COR-L47 (cell line): ENCODE measurements at places on chromosomes 5 and 9.

DNA sequence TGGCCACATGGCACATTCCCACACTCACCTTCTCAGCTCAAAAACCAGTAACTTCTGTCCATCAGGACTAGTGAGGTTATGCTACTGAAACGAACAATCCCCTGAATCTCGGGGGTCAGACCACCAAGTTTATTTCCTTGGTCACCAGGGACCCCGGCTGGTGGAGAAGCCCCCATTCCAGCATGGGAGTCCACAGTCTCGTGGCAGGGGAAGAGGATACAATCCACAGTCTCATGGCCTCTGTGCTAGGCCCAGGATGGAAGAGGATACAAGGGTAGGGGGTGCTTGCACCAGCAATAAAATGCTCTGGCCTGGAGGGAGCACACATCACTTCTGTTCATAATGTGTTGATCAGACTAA, 7.4 kb upstream of the CARD19 start:
- DNase-seq = no peak

- DNase-seq = no peak
These were observed 9.9 kb downstream of the AK1 start for GRCh38 chr9:127867356-127868277.

- no peak for DNase-seq
These were observed 284.9 kb downstream of the CEMIP2 start for GRCh38 chr9:71483436-71483835.

DNA sequence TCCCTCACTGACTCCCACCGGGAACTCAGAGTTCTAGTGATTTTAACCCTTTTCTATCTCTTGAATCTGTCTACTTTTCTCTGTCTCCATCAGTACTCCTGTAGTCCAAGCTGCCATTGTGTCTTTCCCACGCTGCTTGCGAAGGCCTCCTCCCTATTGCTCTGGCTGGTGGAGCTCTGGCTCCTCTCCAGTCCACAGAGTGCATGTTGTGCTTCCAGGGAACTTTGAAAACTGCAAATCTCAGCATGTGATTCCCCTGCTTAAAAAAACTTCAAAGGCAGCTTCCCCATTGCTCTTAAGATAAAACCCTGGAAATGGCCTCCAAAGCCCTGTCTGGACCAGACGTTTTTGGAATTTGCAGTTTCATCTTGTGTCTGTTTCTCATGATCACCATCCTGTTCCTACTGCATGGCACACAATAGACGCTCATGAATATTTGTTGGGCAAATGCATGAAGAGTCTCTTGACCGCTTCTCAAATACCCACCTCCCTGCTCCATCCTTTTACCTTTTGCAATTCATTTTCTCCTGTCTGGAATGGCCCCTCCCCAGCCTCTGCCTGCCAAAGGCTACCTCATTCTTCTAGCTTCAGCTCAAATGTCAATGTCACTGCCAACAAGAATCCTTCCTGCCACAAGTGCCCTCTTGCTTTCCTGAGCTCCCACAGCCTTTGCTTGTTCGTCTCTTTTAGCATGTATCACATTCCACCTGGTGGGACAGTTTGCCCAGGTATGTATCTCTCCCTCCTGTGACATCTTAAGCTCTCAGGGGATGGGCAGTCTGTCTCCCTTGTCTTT, 293.2 kb downstream of the ARHGAP26 start:
- DNase-seq = no peak

- DNase-seq = no peak
These were observed 119.0 kb upstream of the LMX1B start for GRCh38 chr9:126494746-126495145.

- peak; percentile 77 for DNase-seq
These were observed 34.5 kb downstream of the KCTD16 start for GRCh38 chr5:144205141-144205551.

GRCh38 chr9:84851935-84852585, 182.5 kb downstream of the NTRK2 start:
- DNase-seq = peak; percentile 89

DNA sequence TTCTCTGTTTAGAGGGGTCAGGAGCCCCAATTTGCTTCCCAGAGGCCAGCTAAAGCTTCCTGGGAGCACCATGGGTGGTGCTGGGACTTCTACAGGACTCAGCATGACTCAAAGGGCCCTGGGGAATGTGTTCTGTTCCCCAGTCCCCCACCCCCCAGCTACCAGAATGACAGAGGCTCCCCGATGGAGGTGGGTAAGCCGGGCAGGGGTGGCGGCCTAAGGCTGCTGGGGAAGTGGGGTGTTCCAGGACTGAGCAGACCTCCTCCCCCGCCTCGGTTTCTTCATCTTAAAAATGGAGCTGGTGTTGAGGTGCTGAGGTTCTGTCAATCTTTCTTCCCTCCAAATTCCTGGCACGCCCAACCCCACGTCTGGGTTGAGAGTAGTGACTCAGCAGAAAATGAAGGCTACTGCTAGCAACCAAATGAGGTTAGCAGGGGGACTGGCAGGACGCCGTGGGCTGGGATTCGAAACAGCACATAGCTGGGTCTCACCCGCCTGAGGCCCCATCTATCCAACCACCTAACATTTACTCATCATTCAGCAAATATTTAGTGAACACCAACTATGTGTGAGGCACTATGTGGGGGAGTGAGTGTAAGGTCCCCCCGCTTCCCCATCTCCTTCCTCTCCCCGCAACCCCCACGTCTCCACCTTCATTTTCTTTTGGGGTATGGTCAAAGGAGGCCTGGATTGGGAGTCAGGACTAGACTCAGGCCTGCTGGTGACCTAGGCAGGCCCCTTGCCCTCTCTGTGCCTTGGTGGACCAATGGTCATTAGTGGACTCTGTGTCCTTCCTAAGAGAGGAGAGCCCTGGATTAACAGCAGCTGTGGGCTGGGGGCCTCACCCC, 50.2 kb downstream of the C9orf50 start:
- no peak for DNase-seq

DNA sequence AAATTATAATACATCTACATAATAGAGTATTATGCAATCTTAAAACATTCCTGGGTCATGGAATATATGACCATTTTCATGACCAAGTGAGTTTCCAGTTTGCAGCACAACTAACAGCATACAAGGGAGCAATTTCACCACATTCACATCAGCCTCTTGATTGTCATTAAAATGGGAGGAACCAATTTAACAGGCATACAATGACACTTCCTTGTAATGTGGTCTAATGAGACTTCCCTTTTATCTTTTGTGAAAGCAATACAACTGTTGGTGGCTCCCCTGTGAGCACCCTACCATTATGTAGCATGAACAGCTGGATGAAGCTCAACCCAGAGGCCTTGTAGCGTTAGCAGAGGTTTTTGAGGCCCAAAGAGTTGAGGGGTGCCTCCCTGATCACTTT, 13.6 kb upstream of the TMOD1 start:
- no peak for DNase-seq

DNA sequence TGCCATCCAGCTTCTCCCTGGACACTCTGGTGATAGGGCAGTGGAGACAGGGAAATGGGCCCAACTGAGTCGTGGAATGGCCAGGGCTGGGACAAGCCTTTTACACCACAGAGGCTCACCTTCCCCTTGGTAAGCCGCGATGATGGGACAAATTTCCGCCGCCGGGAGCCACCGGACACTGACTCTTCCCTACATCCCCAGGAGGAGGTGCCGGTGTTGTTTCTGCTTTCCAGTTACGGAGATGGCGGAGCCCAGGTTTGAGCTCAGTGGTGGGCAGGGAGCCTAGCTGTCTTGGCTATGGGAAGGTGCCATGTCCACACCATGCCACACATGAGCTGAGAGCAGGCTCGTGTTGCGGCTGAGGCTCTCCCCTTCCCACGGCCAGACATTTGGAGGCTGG, 19.9 kb upstream of the WNK2 start:
- no peak for DNase-seq

GRCh38 chr5:178174456-178174855, 12.7 kb downstream of the GMCL2 start:
- no peak for DNase-seq

DNA sequence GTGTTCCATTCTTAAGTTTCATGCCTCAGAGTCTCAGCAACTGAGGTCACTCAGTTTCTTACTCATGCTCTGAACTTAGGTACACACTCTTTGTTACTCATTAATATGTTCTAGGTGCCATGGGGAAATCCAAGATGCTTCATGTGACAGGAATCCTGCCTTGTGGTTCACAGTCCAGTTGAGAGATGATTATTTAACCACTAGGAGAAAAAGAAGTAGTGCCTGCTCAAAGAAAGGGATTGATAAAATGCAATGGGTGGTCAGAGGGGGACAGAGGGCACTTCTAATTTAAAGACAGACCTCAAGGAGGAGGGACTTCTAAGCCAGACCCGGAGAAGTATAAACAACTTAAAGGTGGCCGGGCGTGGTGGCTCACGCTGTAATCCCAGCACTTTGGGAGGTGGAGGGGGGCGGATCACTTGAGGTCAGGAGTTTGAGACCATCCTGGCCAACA, 69.0 kb downstream of the UGCG start:
- no peak for DNase-seq
